ENCODE measurements at places on chromosomes 7 and 10.

DNA sequence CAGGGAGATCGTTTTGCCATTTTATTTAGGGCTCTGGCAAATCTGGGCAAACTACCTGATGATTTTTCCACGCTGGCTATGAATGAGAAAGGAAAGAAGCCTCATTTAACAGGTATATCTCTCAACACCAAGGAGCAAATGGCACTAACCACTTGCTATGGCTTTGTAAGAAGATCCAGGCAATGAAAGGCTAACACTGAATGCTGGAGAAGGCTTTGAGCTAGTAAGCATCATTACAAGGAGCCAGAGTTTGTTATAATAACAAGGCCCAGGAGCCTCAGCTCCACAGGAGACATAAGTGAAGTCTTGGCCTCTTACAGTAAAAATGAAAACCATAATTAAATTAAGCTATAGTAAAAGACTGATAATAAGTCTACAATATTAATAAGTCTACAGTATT is 123.1 kb downstream of the CNOT4 start:
- no peak for DNase-seq

- DNase-seq = no peak
Measured at GRCh38 chr10:88082391-88082790, 219.0 kb downstream of the PTEN start.

GRCh38 chr7:52925332-52925731 is 110.1 kb upstream of the POM121L12 start:
- DNase-seq = no peak

- DNase-seq = no peak
Measured at GRCh38 chr7:122515404-122515803, 183.5 kb downstream of the RNF133 start.

- DNase-seq = no peak
Measured at GRCh38 chr7:31371621-31372020, 31.1 kb upstream of the NEUROD6 start.

- DNase-seq = no peak
Measured at GRCh38 chr7:4745971-4746919, 29.2 kb upstream of the AP5Z1 start.

- no peak for DNase-seq
Measured at GRCh38 chr7:140060243-140060630, 2.5 kb downstream of the PARP12 start.

All from coronary artery (tissue), 2 donors.